ENCODE measurements at places on chromosomes 1 and 21. TPM values are rescaled to one million over a fixed set of nuclear protein-coding genes. Genes with fewer than 3 reads are reported as not detected.

GRCh38 chr1:233240829-233241682 is 54.5 kb downstream of the PCNX2 start:
- DNase-seq: peak; percentile 31

GRCh38 chr1:30872033-30872947 is 36.3 kb downstream of the SDC3 start:
- DNase-seq: no peak

Gene GPR137B
- total RNA-seq: not detected

DNA sequence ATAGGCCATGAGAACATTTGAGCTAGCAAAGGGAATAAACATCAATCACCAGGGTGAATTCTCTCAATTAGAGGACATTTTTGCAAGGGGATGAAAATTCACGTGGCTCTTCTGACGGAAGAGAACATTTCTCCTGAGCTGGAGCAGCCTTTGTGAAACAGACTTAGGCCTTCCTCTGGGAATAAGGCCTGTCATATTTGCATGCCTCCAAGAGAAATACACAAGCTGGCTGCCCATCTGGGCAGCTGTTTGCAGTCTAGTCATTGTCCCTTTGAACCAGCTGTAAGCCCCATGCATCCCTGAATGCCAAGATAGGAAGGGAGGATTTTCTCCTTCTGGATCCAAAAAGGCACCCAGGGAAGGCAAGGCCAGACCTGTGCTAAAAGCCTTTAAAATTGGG is 5.5 kb downstream of the LEMD1 start:
- no peak for DNase-seq

GRCh38 chr1:59186656-59187055 is 110.2 kb upstream of the FGGY start:
- no peak for DNase-seq

DNA sequence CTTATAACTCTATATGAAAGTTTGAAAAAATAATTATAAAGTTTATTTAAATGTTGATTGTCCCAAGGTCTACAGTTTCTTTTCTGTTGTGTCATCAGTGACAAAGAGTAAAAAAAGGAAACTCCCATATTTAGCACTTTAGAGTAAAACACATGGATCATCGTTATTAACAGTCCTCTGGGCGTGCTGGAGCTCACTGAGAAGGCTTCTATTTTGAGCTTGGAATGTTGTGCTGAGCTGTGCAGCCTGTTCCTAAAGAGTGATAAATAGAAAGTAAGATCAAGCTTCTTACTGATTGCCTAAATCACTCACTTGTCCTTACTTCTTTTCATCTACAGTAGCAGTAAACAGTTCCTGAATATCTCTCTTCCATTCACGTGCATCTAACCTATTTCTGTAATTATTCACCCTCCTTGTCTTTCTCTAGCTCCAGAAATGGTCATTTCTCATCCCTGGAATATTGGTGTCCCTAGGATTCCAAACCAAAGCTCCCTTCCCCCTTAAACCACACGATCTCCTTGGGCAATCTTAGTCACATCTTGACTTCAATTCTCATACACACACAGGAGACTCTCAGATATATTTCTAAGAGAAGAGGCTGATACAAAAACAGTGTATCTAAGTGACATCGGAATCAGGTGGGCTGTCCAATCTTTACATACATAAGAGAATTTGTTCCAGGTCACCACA is 11.9 kb downstream of the GBP5 start:
- no peak for DNase-seq

- no peak for DNase-seq
Observed at GRCh38 chr1:212167098-212167497, 118.1 kb upstream of the PPP2R5A start.

Gene NUCKS1
- total RNA-seq: 319 TPM

DNA sequence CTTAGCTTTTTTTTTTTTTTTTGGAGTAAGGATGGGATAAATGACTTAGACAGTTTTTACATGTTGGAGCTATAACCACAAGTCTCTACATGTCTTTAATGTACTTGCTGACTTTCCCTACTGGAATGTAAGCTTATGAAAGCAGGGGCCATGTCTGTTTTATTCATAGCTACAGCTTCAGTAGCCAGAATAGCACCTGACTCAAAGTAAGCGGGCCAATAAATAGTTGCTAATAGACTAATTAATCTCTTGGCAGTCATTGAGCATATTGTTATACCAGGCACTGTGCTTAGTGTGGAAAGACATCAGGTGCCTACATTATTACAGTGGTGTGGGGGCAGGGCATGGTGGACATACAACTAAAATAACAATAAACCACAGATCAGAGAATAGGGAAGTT is 84.4 kb upstream of the HOOK1 start:
- DNase-seq: no peak

DNA sequence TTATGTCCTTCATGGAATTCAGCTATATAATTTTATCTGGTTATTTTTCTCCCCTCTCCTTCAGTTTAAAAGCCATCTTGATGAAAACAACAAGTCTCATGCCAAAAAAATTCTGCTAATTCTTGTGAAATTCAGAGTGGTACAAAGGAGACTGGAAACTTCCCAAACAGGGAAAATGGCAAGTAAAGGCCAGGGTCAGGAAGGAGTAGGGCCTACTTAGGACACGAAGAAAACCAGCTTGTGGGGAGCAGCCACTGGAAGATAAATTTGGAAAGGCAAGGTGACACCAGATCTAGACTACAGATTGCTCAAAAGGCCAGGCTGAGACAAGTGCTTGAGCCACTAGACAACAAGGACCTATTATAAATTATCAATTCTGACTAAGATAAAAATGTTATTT is 6.4 kb downstream of the TSTD1 start:
- DNase-seq: no peak

Gene LACTBL1
- total RNA-seq: 0.28 TPM
